ENCODE measurements at places on chromosomes 12 and 14. TPM values are rescaled to one million over a fixed set of nuclear protein-coding genes. Genes with fewer than 3 reads are reported as not detected.

Gene GALNT16
- total RNA-seq = 2.9 TPM

DNA sequence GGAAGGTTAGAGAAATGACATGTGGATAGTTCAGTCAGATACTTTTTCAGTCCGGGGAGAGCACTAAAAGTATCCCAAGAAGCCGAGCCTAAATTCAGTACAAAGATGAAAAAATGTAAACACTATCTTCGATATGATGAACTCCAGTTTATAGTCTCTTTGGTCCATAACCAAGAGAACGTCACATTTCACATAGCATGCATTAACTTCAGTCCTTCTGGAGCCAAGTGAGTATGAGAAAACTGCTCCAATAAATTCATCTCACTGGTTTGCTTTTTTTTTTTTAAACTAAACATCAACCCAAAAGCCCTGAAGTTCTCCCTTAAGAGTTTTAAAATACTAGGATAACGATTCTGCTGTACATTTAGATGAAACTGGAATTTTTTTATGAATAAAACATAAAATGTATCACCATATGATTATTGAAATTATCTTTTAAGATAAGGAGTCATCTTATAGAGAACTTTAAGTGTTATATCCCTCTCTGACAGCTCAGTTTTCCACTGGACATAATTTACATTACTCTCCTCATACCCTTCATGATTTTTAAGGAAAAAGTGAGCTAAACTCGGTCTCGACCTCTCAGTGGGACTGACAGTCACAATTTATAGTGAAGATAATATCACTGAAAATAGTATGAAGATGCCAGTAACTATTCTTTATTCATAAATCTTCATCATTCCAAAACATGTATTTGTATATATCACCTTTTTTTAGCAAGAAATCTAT lies 841.5 kb upstream of the FLRT2 start:
- DNase-seq = no peak

GRCh38 chr14:23538785-23539184 lies 12.8 kb downstream of the ZFHX2 start:
- DNase-seq = peak; percentile 79

Gene LALBA
- not detected for total RNA-seq

DNA sequence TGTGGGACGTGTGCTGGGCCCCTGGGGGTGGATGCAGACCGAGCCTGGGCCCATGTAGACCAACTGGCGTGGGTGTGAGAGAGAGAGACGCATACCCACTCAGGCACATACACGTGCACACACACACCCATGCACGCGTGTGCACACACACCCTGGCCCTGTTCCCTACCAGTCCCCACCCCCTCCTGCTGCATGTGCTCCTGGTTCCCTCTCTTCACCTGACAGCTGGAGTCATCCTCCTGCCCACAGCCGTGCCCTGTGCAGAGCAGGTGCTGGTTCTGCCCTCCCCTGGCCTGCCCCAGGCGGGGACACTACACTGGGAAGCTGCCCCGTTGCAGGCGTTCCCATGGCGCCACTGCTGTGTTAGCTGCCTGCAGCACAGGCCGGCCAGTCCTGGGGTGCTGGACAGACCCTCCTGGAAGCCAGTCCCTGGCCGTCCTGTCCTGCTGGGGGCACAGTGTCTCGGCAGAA lies 18.5 kb downstream of the PACS2 start:
- DNase-seq = no peak

Gene BMP4
- total RNA-seq = 3.9 TPM

Gene SBNO1
- 49.5 TPM for total RNA-seq

DNA sequence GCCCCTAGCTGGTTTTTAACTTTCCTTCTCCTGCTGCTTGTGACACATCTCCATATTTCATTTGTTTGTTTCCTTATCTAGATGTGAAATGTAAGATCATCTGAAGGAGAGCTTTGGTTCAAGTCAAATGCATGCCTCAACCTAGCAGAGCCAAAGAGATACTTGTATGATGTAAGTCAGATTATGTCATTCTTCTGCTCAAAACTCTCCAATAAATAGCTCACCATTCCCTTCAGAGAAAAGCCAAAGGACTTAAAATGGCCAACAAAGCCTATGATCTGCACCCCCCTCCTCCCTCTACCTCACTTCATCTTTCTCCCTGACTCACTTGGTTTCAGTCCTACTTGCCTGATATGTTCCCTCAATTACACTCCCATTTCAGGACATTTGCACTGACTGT lies 68.1 kb downstream of the COX16 start:
- no peak for DNase-seq

Gene SLC10A1
- not detected for total RNA-seq

GRCh38 chr14:57530571-57530970 lies 36.9 kb upstream of the CCDC198 start:
- no peak for DNase-seq

DNA sequence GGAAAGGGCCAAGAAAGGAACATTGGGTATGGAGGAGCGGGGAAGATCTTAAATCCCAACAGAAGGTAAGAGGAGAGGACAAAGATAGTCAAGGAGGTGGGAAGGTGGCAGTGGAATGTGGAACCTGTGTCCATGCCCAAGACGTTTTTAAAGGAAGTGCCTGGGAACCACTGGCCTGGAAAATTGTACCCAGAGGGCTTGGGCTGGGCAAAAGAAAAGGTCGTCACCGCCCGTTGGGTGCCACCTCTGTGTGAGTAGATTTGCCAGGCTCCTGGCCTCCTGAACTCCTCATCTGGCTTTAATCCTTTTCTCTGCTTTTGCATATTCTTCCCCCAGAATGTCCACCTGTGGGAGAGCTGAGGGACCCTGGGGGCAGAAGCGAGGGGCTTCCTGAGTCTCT lies 32.6 kb downstream of the JDP2 start:
- no peak for DNase-seq

Gene INSM2
- total RNA-seq = not detected

Gene CCND2
- total RNA-seq = 224 TPM

DNA sequence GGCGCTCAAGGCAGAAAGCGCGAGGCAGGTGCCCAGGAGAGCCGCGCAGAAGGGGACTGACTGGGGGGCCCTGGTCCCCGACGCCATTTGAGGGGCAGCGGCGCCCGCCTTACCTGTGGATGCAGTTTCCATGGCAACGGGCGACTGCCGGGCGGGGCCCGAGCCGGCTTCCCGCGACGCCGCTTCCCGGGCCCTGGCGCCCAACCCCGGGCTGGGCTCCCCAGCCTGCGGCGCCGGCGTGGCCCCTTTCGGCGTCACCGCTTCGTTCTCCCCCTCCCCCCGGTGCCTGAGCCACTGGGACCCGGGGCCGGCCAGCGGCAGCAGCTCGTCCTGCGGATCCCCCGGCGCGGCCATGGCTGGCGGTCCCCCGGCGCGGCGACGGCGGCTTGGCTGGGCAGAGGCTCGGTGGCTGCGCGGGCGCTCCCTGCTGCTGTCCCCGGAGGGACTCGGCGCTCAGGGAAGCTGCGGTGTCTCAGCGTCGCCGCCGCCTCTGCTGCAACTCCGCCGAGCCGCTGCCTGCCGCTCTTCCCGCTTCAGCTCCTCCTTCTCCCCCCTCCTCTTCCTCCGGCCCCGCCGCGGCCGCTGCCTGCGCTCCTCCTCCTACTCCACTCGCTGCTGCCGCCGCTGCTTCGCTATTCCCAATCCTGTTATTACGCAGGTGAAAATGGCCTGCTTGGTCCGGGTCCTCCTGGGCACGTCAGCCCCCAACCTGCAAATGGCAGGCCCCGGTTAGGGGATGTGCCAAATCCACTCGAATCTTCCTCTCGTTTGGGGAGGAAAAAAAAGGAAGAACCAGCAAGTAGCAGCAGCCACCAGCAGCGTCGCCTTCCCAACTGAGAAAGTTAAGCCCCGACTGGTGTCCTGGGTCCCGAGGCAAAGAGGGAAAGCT lies at the start of gene RTN1:
Gene RTN1 (minus strand): TSS at position 500 of the 889 bp plus-strand sequence. CDS start 146 bp downstream, at position 354.
- peak; percentile 85 for DNase-seq

Gene TSPAN19
- 0.50 TPM for total RNA-seq

Gene TMEM233
- 0.24 TPM for total RNA-seq

- DNase-seq = no peak
These were observed 22.8 kb upstream of the LALBA start for GRCh38 chr12:48592591-48593086.

GRCh38 chr12:44389038-44389437 lies 487.1 kb downstream of the NELL2 start:
- DNase-seq = no peak

Gene KRT2
- total RNA-seq = not detected

Gene CCDC184
- 3.7 TPM for total RNA-seq

DNA sequence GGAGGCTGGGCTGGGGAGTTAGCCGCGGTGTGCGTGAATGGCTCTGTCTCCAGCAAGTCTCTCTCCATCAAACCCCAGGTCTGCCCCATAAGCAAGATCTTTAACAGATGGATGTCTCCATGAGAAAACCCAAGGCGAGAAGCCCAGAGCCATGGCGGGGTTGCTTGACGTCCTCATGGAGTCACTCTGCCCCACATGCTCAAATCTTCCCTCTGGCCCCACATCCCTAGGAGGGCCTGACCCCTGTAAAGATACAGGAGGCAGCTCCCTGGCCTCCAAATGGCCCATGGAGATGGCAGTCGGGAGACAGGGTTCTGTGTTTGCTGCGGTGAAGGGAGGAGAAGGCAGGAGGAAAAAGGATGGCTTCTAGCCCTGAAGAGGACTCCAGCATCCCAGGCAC lies 49.3 kb downstream of the C14orf132 start:
- no peak for DNase-seq

DNA sequence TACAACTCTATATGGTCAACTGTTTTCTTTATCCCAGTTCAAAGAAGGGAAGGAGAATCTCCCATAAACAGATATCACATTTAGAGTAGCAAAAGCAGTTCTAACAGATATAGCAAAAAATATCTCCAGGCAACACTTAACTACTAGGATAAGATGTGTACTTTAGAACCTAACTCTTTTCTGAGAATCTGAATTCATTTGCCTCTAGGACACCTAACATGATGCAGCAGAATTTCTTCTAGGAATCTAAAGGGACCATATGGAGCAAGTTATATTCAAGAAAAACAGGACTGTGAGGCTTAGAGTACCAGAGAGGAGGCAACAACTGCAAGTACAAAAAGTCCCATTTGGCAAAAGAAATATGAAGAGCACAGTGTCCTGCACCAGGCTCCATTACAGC lies 24.4 kb upstream of the CAPRIN2 start:
- DNase-seq = no peak

- DNase-seq = peak; percentile 66
These were observed 753 bp downstream of the ACRBP start for GRCh38 chr12:6646276-6647082.

DNA sequence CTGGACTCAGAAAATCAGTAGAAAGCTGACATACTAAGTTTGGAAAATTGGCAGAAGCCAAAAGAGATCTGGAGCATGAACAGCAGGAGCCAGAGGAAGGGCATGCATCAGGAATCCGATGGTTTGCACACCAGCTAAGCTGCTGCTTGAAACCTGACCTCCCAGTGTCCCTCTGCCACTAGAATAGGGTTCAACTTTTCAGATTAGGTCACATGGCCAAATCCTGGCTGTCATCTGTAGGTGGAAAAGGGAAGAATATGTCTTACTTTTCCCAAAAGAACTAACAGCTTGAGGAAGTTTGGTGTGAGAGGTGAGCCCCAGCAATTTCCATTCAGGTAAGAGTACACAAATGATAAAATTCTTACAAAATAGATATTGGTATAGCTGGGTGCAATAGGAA lies 732.6 kb downstream of the RERGL start:
- no peak for DNase-seq

Gene PIANP
- 2.2 TPM for total RNA-seq

DNA sequence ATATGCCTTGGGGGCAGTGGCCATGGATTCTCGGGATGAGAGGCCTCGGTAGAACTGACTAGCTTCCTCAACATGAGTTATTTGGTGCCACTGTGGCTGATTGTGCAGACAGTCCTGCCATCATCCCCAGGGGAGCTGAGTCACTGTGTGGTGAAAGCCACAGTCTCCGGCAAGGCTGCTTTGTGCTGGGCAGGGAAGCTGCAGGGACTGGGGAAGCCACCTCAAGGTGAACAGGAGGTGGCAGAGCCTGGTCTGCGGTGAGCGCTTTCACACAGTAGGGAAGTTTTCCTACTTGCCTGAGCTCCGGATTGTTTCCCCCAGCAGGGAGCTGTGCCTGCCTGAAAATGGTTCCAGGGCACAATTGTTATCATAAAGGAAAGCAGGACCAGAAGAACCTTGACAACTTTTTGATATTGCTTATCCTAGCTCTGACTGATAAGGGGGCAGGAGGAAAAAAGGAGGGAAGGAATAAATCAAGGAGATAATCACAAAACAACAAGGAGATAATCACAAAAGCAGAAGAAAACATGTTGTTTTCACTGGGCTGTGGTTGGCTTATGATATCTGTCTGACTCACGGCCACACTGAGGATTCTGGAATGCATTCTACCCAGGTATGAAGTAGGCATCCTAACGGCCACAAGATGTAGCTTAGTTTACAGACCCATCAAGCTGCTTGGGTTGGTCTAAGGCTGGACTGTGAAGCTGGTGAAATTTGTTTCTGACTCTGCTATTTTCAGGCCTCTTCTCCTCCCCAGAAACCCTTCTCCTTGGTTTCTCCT lies 32.2 kb upstream of the GNG2 start:
- no peak for DNase-seq

DNA sequence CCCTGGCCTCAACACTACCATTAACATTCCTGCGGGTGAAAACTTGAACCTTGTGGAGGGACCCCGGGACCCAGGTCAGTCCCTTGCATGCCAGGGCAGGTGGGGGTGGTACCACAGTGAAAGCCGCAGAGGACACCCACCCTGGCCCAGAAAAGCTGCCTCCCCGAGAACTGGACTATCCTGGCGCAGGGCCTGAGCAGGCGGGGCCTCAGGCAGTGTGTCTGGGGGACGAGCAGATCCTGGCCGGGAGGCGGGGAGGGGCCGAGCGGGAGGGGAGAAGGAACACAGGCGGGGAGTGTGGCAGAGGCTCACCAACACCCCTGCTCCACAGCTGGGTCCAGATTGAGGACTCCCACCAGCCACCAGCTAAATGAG lies 10.0 kb downstream of the AHNAK2 start:
- DNase-seq = peak; percentile 73

Gene GYS2
- total RNA-seq = not detected

DNA sequence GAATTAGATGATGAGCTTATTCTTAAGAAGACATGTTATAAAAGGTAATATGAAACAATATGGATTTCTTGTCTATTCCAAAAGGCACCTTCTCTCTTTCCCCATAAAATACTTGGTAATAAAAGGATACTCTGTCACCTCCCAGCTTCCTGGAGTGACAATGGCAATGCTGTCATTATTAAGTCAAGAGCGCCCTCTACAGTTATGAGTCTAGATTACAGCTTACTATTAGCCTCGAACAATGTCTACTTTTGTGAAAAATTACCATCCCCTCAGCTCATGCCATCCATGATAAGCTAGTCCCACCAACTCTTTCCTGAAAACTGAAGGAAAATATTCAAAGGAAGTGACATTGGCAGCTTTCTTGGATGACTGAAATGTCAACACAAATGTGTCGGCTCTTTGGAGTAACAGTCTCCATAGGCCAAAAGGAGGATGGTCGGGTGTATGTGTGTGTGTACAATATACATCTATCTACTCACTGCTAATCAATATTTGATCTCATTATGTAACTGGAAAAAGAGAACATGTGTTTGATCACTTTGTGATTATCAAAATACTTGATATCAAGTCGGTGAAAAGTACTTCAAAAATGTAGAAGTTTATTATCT lies 48.7 kb upstream of the CDKN3 start:
- DNase-seq = peak; percentile 88

Gene ANO4
- total RNA-seq = 2.6 TPM

GRCh38 chr12:56126732-56127239 lies 1.3 kb upstream of the ESYT1 start:
- DNase-seq = no peak

GRCh38 chr12:14275886-14276285 lies 89.6 kb upstream of the ATF7IP start:
- DNase-seq = no peak

Gene KRT85
- not detected for total RNA-seq

- DNase-seq = no peak
These were observed 38.0 kb downstream of the CHGA start for GRCh38 chr14:92960706-92961566.

GRCh38 chr12:113573148-113573547 lies 101.5 kb upstream of the LHX5 start:
- no peak for DNase-seq
